ENCODE measurements at places on chromosomes 4 and X. TPM values are rescaled to one million over a fixed set of nuclear protein-coding genes. Genes with fewer than 3 reads are reported as not detected.

Gene ENAM
- total RNA-seq, result not detected

DNA sequence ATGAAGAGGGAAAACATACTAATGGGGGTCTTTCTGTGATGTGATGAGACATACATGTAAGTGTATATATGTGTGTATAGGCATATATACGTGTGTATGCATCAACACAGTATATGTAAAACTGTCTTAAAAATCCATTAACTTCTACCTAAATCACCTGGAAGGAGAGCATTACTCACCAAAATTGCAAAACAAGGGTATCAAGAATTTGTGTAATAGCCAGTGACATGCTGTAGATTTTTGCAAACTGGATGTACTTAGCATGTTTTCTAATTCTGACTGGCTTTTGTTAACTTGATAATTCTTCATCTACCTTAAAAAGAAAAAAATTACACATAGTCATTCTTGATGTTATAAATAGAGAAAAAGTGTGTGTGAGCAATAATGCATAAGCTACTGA is 104.7 kb downstream of the PRRG1 start:
- no peak for DNase-seq
- no peaks in the 10 kb centered on the region for H3K4me1 ChIP-seq
- H3K27ac ChIP-seq, result no peak overlapping the region
- peaks cover 4% of the 10 kb centered on the region for H3K27me3 ChIP-seq
- no peaks in the 10 kb centered on the region for H3K36me3 ChIP-seq

GRCh38 chr4:686413-687040 is 2.4 kb downstream of the SLC49A3 start:
- H3K27ac ChIP-seq, result no peak overlapping the region
- DNase-seq, result no peak

Gene BEX5
- 3.7 TPM for total RNA-seq
